ENCODE measurements at places on chromosomes 4 and X. TPM values are rescaled to one million over a fixed set of nuclear protein-coding genes. Genes with fewer than 3 reads are reported as not detected.

ZIC3 gene
- 1.3 TPM for total RNA-seq

MAGEA9B gene
- 24.6 TPM for total RNA-seq

EVC gene
- total RNA-seq: 39.6 TPM

DDX60 gene
- total RNA-seq: 22.2 TPM

MAGEB17 gene
- total RNA-seq: 4.1 TPM

MAGEA2B gene
- 8.6 TPM for total RNA-seq

CHRDL1 gene
- 3.4 TPM for total RNA-seq

MAP3K15 gene
- total RNA-seq: 2.5 TPM

KLB gene
- total RNA-seq: 1.1 TPM

- DNase-seq: no peak
These were observed 312.0 kb upstream of the ZCCHC13 start for GRCh38 chrX:73992019-73992418.

- DNase-seq: no peak
These were observed 48.0 kb downstream of the SEPTIN11 start for GRCh38 chr4:76997532-76997931.

DNA sequence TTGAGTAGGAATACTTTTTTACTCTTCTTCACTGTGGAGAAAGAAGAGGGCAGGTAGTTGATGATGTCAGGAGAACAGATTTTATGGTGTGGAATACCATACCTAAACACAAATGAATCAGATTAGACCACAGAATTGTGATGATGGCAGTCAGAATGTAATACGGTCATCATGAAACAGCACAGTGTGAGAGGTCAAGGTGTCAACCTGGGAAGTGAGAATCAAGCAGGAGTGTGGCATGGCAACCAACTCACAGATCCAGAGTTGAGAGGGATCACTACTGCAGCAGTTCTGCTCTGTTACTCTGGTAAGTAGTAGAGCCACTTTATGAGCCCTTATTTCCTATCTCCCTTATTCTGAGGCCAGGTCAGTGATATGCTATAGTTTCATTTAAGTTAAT is 27.7 kb downstream of the METTL14 start:
- DNase-seq: no peak

GRCh38 chrX:154411981-154412340 is 622 bp downstream of the TAFAZZIN start:
- DNase-seq: peak; percentile 84

- DNase-seq: no peak
These were observed 11.4 kb downstream of the IL9R start for GRCh38 chrX:156008915-156009314.

DNA sequence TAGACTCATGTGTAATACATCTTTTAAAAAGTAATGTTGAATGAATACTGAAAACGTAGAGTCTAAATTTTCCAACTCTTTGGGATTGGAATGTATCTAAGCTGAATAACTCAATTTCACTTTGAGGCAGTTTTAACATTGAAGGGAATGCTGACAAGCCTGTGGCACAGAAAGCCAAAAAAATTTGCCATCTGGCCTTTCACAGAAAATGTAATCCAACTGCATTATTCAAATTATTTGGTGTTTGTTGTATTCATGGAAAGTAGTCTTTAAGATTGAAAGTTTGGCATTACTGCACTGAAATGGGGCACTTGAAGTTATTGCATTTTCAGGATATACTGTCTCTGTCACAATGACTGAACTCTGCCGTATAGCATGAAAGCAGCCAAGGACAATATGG is 186.9 kb downstream of the FRMPD4 start:
- no peak for DNase-seq

- no peak for DNase-seq
These were observed 4.3 kb upstream of the NSUN7 start for GRCh38 chr4:40745285-40745984.

DNA sequence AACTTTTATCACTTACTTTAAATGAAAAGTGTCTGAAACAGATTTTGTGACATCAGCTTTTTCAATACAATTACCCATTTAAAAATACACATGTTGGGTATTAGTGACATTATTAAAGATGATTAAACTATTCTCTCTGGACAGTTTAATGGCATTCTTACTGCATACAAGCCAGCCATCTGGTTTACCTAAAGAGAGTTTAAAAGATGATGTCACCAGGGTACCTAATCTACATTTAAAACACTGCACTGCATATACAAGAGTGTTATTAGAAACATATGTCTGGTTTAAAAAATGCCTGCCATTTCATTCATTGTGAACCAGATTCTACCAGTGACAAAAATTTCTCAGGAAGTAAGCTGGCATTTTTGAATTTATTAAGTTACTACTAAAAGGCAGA is 919.1 kb downstream of the ADGRL3 start:
- DNase-seq: no peak

DNA sequence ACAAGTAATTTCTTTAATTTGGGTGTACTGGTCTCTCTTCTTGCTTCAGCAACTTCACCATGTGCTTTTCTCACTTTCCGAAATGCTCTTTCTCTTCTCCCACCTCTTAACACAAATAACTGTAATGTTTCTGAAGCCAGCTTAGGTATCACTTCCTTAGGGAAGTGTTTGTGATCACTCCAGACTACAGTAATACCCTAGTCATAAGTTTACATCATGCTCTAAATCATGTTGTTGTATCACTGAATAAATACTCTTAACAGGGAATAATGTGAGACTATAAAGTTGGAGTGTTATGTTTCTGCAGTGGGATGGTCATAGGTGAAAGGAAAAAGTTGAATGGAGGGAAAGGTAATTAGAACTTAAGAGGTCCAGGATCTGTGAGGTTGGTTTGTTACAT is 712.3 kb downstream of the C4orf33 start:
- DNase-seq: no peak

DNA sequence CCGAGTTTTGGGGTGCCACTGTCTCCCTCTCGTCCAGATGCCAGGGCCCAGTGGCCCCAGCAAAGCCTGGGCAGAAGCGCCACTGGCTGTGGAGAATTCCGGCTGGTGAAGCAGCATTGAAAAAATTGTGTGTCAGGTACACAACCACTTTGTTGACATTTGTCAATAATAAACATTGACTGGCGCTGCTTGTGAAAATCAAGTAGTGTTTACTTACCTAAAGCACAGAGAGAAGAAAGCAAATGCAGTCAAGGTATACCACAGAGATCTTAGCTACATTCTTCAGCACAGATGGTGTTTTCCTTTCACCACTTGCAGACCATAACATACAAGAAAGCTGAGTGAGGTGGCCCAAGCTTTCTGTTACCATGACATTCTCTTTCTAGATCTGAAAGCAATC is 14.5 kb upstream of the SLC7A11 start:
- no peak for DNase-seq

- no peak for DNase-seq
These were observed 1097.0 kb downstream of the PDHA2 start for GRCh38 chr4:96936886-96937285.

DNA sequence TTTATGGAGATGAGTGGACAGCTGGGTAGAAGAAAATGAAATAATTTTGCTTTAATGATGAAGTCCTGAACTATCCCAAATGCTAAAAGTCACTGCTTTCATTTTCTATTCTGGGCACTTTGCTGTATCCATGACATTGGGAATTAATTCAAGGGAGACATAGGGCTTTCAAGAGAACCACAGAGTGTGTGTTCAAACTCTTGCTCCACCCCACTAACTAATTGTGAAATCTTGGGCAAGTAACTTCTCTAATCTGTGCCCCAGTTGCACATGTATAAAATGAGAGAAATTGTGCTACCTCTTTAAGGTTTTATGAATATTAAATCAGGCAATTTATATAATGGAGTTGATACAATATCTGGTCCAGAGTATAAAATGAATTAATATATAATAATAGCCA is 1422.0 kb downstream of the ADGRL3 start:
- no peak for DNase-seq

- DNase-seq: no peak
These were observed 37.4 kb downstream of the SCD5 start for GRCh38 chr4:82761229-82761628.

- no peak for DNase-seq
These were observed 207.4 kb upstream of the VCX start for GRCh38 chrX:7635604-7636003.

- DNase-seq: no peak
These were observed 2.4 kb downstream of the DIPK2B start for GRCh38 chrX:45198301-45198700.

DNA sequence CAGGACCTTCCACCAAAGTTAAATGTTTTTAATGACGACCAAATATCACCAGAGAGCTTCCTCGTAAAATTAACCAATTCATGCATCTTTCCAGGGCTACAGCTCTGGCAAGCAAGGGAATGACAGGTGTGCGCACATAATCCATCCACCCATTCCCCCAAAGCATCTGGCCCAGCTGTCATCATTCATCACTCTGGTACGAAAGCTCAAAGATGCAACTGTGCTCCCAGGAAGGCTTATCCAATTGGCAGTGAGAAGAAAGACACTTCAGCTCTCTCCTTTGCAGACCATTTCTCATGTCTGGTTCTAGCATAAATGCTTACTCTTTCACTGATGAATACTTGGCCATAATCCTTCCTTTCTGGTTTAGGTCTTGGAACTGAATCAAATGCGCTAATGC is 139.2 kb downstream of the NSUN7 start:
- no peak for DNase-seq

DNA sequence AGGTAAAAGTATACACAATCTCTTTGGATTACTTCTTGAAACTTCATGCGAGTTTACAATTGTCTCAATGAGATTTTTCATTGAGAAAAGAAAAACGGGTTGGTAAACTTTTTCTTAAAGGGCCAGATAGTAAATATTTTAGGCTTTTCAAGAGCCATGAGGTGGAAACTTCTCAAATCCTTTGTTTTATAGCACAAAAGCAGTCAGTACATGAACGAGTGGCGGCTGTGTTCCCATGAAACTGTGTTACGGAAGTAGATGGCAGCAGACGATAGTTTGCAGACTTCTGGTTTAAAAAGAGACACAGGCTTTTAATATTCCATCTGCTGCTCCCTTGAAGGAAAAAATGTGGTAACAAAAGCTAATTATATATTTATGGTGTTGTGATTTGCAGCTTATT is 332.0 kb downstream of the TENM3 start:
- DNase-seq: no peak

DNA sequence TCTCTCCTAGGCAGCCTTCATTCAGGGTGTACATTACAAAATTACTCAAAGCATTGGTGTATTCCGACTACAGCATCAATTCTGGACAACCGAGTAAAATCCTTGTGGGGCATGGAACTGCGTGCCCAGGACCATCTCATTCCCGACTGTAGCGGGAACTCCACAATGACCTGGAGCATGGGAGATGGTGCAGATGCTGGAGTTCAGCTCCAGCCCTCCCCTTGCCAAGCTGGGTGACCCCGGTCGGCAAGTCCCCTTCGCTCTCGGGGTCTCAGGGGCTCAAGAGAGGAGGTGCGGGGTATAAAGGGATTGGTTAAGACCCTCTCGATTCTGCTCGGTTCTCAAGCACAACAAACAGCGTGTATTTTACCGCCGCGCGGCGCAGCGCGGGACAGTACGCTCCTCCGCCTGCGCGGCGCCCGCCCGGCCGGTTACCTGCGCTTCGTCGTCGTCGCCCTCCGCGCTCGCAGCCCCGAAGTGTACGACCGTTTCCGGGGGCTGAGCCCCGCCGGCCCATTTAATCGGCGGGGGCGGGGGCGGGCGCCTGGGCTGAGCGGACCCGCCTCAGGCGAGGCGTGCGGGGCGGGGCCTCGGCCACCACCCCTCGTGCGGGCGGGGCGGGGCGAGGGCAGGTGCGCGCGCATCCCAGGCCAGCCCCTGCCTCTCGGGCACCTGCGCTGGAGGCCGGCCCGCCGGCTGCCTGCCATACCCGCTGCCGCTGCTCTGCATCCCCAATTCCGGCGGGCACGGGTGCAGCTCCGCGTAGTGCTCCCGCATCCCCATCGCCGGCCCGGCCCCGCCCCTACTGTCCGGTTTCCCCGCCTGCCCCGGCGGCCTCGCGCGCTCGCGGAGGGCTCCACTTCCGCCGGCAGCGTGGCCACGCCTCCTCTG is at the start of gene G6PD:
G6PD (minus strand) TSS at position 493 of the 891 bp plus-strand sequence. CDS start 691 bp downstream, outside the sequence.
- peak; percentile 75 for DNase-seq

GRCh38 chr4:64713256-64713840 is 304.1 kb upstream of the TECRL start:
- DNase-seq: no peak

DNA sequence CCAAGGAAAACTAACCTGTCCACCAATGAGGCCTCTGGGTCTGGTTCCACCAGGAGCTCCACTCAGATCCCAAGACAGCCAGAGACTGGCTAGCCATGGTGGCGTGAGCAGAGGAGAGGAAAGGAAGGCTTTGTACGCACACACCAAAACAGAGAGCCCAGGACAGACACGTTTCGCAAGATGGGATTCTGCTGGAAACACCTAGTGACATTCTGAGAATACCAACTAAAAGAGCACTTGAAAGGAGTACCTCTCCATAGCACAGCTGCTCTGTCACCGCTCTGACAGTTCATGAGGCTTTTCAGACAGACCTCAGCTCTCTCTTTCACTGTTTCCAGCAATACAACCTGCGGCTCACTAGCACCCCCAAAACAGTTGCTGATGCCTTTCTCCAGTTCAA is 105.0 kb downstream of the SH3KBP1 start:
- no peak for DNase-seq

GRCh38 chr4:175875993-175876771 is 64.1 kb upstream of the GPM6A start:
- DNase-seq: no peak

DNA sequence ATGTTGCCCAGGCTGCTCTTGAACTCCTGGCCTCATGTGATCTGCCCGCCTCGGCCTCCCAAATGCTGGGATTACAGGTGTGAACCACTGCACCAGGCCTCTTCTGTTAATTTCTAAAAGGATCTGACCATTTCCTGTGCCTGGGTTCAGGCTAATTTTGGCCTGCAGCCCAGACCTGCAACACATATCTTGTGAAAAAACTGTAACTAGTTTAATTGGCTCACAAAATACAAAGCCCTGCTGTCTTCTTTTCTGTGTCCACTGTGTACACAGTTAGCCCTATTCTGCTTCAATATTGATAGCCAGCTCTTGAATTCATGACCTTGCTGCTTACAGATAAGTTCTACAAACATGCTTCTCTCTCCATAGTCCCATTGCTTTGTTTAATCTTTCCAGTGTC is 753.5 kb downstream of the PDHA2 start:
- peak; percentile 79 for DNase-seq
